ENCODE measurements at places on chromosomes 16 and 17.

DNA sequence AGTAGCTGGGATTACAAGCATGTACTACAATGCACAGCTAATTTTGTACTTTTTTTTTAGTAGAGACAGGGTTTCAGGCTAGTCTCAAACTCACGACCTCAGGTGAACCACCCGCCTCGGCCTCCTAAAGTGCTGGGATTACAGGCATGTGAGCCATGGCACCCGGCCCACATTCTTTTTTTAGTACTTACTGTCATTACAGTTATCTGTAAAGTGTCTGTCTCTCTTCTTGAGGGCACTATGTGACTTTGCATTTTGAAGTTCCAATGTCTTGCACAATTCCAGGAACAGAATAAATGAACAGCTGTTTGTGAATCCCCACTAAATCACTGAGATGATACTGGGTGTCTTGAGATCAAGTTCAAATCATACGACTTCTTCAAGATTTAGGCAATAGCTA, 1540.3 kb downstream of the CDH11 start:
- DNase-seq, result no peak

GRCh38 chr17:53560953-53561352, 261.8 kb upstream of the KIF2B start:
- DNase-seq, result no peak

DNA sequence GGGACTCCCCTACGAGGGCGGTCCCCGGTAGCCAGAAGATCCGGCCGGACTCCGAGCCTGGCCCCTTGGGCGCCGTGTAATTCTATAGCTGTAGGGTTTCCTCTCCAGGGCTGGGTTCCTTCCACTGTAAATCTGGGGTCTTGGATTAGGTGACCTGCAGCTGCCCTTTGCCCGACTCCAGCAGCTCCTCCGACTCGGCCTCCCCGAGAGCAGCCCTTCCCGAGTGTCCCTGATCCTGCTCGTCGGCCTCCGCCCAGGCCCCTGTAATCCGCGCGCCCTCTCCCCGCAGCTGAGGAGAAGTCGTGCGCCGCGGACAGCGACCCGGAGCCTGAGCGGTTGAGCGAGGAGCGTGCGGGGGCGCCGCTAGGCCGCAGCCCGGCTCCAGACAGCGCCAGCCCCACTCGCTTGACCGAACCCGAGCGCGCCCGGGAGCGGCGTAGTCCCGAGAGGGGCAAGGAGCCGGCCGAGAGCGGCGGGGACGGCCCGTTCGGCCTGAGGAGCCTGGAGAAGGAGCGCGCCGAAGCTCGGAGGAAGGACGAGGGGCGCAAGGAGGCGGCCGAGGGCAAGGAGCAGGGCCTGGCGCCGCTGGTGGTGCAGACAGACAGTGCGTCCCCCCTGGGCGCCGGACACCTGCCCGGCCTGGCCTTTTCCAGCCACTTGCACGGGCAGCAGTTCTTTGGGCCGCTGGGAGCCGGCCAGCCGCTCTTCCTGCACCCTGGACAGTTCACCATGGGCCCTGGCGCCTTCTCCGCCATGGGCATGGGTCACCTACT, 5.5 kb downstream of the TBX2 start:
- no peak for DNase-seq

DNA sequence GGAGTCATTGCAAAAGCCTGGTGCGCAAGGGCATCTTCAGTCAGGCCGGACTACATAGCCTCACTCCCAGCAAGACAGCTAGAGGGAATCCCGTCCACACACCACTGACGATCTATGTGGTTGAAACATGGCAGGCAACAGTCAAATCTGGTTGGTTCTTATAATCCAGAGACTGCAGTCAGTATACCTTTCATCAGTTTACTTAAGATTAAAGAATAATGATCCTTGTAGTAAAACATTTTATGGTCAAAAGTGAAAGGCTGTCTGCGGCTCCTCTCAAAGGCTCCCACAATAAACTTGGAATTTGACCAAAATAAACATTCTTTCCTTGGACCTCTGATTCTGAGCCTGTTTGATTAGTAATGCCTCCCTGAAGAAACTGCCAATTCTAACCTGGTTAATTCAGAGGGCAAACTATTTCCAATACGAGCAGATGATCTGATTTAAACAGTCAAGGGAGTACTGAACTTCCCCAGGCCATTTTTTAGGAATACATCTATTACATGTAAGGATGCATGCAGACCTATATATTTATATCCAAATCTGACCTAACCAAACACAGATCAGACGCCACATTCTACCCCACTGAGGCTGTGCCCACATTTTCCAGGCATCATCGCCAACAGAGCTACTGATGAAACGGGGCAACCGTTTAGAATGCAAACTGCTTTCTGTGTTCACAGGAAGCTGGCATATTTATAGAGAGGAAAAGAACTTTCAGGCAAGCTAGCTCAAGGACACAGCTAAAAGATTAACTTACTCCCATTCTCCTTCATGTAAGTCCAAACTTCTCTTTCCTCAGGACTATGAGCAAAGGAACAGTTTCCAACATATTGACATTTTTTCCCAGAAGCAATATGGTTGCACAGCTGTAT, 15.3 kb upstream of the TXNDC11 start:
- DNase-seq, result peak; percentile 40

GRCh38 chr16:27756206-27756970, 206.4 kb downstream of the KATNIP start:
- DNase-seq, result no peak

DNA sequence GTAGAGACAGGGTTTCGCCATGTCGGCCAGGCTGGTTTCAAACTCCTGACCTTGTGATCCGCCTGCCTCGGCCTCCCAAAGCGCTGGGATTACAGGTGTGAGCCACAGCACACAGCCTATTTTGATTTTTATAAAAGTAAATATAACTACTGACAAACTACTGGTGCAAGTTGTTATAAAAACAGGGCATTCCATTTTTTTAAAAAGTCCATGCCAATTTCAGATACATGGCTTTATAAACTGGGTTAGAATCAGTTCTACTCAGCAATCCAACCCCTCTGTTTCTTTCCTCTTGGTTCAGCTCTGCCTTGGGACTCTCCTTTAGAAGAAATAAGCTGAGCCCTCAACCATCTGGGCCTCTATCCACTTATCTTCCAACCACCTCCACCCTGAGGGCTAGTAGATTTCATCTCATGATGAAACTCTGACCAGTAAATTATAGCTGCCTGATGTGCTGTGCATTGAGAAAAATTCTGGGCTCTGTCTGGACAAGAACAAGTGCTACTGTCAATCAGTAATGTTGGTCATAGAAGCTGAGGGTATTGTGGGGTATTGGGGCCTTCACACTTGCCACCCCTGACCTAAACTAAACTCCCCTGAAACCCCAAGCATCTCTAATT, 10.2 kb downstream of the RANBP10 start:
- DNase-seq, result no peak

- DNase-seq, result peak; percentile 89
Measured at GRCh38 chr17:68595496-68595895, 5.7 kb downstream of the FAM20A start.

Measured in stromal cell of bone marrow (primary cell).